ENCODE measurements at places on chromosomes 13 and 19.

GRCh38 chr13:80740071-80740470, 399.1 kb upstream of the SPRY2 start:
- peak; percentile 4 for DNase-seq

DNA sequence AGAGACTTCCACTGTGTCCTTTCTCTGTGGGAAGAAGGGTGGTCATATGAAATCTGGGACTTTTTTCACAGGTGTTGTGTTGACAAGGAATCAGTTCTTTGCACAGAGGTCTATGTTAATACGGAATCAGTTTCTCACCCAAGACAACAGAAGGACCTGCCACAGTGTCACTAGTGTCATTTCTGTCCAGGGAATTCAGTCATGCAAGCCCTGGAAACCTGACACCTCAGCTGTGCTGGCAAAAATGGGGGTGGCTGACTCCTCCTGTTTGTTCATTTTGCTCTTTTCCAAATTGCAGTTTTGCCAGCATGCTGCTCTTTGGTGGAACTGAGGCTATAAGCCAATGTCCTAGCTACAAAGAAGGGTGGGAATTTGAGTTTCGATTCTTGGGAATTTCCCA, 49.8 kb upstream of the ESD start:
- DNase-seq: no peak

DNA sequence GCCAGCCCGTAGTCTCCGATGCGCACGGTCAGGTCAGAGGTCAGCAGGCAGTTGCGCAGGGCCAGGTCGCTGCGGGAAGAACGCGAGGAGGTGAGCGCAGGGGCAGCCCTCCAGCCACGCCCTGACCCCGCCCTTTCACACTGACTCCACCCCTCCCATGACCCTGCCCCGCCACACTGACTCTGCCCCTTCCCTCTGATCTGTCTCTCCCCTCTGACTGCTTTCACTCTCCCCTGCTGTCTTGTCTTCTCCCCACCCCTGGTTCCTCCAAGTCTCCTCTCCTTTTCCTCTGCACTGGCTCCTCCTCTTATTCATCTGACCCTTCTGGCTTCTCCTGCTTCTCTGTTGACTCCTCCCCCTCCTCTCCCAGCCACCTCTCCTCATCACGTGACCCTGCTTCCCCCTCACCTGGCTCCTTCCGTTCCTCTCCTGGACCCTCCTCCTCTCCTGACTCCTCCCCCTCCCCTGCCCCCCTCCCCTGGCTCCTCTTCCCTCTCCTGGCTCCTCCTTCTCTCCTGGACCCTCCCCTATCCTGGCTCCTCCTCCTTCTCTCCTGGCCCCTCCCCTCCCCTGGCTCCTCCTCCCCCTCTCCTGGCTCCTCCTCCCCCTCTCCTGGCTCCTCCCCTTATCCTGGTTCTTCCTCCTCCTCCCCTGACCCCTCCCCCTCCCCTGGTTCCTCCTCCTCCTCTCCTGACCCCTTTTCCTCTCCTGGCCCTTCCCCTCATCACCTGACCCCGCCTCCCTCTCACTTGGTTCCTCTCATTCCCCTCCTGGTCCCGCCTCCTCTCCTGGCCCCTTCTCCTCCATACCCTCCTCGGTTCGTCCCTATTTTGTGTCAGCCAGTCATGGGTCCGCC, 9.9 kb downstream of the LMTK3 start:
- peak; percentile 99 for DNase-seq

DNA sequence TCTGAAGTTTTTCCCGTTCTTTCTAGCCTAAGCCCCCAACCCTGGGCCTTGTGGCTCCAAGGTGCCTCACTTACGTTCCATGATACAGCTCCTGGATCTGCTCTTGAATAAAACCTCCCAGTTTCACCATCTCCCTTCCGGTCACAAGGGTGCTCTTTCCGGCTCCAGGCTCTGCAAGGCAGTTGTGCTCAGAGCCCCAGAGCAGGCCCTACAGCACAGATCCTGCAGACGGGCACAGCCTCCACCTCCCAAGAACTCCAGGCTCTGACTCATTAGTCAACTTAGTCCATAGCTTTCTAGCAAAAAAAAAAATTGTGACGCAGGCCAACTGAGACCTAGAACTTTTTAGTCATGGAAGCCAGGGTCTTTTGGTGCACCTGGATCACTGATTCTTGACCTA, 33.9 kb upstream of the SLC7A10 start:
- no peak for DNase-seq

DNA sequence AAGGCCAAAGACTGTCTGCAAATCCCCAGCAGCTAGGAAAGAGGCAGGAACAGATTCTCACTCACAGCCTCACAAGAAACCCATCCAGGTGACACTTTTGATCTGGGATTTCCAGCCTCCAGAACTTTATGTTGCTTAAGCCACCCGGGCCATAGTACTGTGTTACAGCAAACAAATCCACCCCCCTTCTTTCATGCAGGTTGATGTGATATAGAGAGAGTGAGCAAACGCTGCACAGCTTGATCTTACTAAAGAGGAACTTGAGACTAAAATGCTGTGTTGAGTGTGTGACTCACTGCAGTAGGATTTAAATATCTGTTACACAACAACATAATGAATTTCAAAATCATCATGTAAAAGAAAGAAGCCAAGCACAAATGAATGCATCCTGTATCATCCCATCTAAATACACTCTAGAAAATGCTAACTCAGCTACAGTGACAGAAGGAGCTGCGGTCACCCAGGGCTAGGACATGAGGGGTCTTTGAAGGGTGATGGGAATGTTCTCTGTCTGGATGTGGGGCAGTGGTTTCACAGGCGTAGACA, 32.2 kb downstream of the RCBTB2 start:
- peak; percentile 42 for DNase-seq
